ENCODE measurements at places on chromosomes 4 and X. TPM values are rescaled to one million over a fixed set of nuclear protein-coding genes. Genes with fewer than 3 reads are reported as not detected.

- no peak for DNase-seq
Measured at GRCh38 chr4:70743731-70744130, 22.0 kb downstream of the RUFY3 start.

HTRA3 gene
- total RNA-seq, result 3.5 TPM

DNA sequence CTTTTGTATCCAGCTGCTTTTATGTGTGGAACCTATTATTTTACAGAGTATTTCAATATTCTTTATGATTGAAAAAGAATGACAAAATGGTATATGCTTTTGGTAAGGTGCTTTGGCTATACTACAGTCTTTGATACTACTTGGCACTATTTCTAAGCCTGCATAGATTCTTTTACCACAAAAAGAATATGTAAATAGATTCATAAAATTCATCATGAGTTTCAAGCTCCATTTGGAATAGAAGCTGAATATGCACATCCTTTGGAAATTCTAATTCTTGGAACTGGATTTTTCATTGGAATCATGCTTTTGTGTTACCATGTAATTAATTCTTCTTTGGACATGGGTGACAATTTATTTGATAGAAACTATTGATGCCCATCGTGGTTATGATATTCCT lies 60.2 kb upstream of the SYTL5 start:
- no peak for DNase-seq

GRCh38 chrX:46582966-46583365 lies 9.4 kb downstream of the CHST7 start:
- no peak for DNase-seq

ADH1B gene
- total RNA-seq, result 1.2 TPM

DNA sequence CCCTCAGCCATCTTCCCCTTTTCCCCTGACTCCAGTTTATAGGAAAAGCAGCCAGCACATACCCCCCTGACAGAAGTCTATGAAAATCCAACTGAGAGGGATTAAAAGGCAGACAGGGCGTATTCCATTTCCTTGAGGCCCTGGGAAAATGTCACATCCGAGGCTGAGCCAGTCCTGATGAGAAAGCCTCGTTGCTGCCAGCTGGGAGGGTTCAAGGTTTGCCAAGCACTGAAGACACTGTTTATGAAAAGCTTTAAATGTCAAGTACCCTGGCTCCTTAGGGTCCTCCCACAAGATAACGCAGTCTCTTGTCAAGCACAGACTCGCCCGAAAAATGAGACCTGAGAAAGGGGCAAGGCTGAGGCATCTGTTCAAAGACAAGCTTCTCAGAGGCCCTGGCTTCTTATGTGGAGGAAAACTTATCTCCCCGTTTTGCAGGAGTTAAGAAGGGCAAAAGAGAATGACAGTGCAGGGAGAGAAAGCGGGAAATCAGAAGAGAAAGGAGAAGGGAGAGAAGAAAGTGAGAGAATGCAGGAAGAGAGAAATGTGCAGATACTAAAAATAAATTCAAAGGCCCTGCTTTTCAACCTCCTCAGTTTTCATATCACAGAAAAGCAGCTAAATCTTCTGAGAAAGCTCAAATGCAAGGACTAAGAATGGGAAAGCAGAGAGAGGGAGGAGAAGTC lies 44.7 kb downstream of the SCD5 start:
- no peak for DNase-seq

CEP135 gene
- 9.4 TPM for total RNA-seq

HEPH gene
- 0.50 TPM for total RNA-seq

GRCh38 chr4:53601251-53601764 lies 10.0 kb upstream of the LNX1 start:
- DNase-seq, result no peak

PAGE3 gene
- total RNA-seq, result not detected

GRCh38 chrX:38468563-38469157 lies 92.7 kb upstream of the TSPAN7 start:
- DNase-seq, result no peak

DNA sequence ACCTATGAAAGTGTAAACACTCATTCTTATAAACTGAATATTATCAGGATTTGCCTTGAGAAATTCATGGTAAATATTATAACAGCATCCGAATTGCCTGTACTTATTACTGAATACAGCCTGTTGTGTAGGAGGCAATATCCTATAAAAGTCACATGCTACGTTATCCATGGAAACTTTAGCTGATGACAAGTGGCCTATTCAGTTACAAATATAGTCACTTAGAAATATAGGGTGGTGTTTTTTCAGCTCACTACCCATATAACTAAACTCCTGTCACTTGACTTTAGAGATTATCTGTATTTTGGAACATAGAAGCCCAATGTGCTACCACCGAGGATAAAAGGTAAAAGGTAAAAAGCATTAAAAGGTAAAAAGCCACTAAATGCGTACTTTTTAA lies 493.4 kb downstream of the INPP4B start:
- no peak for DNase-seq

CCDC110 gene
- total RNA-seq, result 3.7 TPM

DLG3 gene
- total RNA-seq, result 13.1 TPM

DNA sequence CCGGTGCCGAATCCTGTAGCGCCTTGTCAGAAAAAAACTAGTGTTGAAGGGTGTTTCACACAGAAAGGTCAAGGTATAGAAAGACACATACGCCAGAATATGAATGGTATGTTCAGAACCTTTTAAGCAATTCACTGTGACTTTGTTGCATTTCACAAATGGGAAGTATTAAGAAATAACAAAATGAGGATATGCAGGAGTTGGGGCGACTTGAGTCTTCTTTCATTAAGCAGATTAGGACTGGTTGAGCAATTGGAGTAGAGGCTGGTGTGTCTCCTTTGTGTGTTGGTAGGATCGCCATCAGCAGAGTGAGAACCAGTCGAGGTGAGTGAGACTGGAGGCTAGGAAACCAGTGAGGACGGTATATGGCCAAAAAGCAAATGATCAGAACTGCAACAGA lies 1454.5 kb upstream of the TENM3 start:
- DNase-seq, result no peak

NAT8L gene
- 1.6 TPM for total RNA-seq

GRCh38 chr4:7894677-7895181 lies 44.9 kb downstream of the AFAP1 start:
- DNase-seq, result no peak

STPG2 gene
- total RNA-seq, result 0.77 TPM

DNA sequence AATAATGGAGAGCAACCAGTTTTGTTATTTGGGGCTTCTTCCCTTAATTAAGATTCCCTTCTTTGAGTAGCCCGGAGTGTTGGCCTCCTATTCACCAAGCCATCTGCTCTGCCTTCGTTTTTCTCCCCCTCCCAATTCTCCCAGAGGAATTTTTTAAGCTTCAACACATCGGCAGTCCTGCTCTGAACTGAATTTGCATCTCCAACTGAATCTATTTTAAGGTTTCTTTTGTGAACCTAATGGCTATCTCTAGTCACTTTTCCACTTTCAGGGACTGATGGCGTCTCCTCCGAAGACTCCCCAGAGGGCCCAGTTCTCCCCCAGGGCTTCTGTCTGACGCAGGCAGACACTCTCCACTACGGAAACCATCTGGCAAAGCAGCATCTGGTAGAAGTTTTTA lies 280.2 kb downstream of the ADGRA3 start:
- no peak for DNase-seq

DNA sequence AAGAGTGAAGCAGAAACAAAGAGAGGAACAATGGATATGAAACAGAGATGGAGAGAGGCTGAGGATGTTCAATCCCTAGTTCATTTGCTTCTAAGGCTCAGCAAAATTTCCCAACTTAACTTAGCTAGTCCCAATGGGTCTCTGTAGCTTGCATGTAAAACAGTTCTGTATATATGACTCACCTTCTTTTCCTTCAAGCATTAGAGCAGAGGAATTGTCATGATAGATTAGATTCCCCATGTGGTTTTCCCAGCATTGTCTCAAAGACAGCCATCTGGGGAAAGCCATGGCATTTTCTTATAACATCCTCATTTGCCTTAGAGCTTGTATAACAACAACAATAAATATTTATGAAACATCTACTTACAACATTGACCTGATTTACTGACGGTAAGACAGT lies 93.9 kb upstream of the GATB start:
- DNase-seq, result no peak

COL25A1 gene
- 0.45 TPM for total RNA-seq

MMGT1 gene
- 27.6 TPM for total RNA-seq

WDR17 gene
- 0.50 TPM for total RNA-seq

GRCh38 chr4:84699001-84699671 lies 116.2 kb downstream of the CDS1 start:
- no peak for DNase-seq

GRCh38 chrX:19839770-19840254 lies 47.6 kb downstream of the SH3KBP1 start:
- no peak for DNase-seq

ODAPH gene
- total RNA-seq, result not detected

CHRNA9 gene
- total RNA-seq, result not detected

TEX11 gene
- not detected for total RNA-seq

SMIM31 gene
- not detected for total RNA-seq

GRCh38 chrX:42725196-42725595 lies 52.8 kb downstream of the PPP1R2C start:
- no peak for DNase-seq

CASP6 gene
- total RNA-seq, result 16.7 TPM

Measured in chondrocyte (in vitro differentiated cells).